ENCODE measurements at places on chromosomes 7 and 10.

DNA sequence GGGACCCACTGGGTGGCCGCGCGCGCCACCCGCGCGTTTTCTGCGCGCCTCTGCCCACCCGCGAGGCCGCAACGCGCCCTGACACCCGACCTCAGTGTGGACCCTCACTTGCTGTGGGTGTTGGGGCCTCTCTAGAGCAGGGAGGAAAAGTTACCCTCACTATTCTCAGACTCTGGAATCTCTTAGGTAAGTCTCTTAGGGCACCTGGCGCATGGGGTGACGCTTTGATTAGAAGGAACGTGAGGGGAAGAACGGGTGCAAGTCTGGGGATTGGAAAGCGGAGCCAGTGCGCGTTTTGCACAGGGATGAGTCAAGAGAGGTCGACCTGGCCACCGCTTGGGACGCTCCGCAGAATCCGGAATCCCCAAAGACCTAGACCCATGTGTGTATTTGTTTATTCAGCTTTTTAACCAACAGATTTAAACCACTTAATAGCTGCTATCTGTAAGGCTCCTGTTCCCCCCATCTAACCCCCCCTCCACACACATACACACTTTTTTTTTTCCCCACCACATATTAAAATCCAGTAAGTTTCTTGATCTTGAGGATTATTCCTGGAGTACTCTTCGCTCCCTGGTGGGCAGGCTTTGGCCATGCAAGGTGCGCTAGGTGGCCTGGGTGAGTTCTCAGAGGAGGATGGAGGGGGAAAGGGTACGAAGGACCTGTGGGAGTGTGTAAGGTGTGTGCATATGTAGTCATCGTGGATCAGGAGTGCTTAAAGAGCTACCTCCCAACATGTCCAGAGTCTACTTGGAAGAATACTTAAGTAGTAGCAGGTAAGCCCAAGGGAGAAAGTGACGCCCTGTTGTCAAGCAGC is 169.1 kb upstream of the PPP1R3A start:
- DNase-seq: no peak

DNA sequence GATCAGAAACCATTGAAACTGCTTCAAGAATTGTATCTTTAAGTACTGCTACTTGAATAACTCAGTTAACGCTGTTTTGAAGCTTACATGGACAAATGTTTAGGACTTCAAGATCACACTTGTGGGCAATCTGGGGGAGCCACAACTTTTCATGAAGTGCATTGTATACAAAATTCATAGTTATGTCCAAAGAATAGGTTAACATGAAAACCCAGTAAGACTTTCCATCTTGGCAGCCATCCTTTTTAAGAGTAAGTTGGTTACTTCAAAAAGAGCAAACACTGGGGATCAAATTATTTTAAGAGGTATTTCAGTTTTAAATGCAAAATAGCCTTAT is 14.7 kb downstream of the HNRNPA2B1 start:
- DNase-seq: no peak

DNA sequence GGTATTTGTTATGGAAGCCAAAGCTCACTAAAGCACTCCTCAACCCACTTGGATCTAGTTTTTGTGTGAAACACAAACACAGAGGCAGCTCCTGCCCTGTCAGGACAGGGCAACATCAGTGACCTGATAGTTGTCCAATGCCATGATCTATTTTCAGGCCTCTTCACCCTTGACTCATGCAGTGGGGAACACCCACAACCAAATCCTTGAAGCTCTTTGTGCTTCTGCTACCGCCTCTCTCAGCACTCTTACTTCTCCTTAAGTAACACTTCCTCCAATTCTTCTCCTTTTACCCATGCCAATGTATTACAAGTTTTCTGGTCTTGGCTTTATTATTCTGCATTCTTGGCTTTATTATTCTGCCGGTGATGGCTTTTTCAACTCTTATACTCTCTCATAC is 425.3 kb downstream of the INHBA start:
- DNase-seq: no peak

- no peak for DNase-seq
These were observed 92.2 kb downstream of the CCNY start for GRCh38 chr10:35428521-35428920.

- no peak for DNase-seq
These were observed 41.4 kb downstream of the JCAD start for GRCh38 chr10:30017966-30018365.

DNA sequence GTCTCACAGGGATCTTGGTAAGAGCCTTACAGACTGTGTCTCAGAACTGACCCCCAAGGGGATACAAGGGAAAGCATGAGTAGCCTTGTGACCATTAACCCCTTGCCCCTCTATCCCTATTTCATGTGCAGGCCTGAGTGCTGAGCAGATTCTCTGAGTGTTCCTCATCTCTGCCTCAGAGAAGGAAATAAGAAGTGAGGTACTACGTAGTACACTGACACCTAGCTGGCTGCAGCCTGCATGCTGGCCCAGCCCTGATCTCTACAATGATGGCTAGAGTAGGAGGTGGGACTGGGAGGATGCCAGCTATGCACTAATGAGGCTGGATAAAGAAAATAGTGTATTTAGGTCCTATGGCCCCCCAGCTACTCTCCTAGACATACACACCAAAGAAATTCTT is 174.9 kb upstream of the HPS1 start:
- DNase-seq: no peak

DNA sequence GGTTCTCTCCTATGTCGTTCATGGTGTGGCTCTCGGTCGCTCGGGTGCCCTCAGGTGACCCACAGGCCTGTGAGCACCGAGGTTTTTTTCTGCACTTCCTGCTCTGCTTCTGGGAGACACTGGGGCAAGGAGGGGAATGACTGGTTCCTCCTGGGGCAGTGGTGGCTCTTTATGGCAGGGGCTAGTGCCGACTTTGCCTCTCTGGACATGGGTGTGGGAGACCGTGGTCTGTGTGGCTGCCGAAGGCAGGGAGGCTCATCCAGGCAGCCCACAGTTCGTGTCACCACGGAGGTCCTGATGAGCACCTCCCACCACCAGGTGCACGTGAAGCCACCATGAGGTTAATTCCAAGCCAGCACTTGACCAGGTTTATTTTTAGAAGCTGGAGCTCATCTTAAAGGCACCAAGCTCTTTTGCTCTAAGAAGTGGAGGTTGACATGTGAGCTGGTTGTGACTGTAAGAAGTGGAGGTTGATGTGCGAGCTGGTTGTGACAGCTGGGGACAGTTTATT is 24.7 kb upstream of the DPYSL4 start:
- no peak for DNase-seq

GRCh38 chr7:142835487-142835886 is 19.4 kb upstream of the EPHB6 start:
- DNase-seq: no peak
